ENCODE measurements at places on chromosomes 7 and 10.

- DNase-seq: no peak
Observed at GRCh38 chr10:129191797-129192196, 275.2 kb upstream of the MGMT start.

DNA sequence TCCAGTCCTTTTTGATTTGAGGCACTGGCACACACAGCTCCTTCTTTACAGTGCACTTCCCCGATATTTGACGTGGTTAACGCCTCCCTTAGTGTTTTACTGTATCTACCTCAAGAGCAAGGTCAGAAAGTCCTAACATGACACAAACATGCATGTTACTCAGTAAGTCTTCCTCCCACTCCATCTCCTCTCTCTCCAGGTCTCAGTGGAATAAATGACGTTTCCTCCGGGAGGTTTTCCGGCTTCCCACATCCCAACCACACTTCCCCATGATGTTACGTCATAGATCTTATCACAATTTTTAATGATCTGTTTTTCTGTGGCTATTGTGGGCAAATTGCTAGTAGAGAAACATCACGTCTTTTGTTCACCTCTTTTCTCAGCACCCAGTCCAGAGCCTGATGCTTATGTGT, 165.7 kb downstream of the PTPN20 start:
- no peak for DNase-seq

- DNase-seq: no peak
Observed at GRCh38 chr7:24652251-24652939, 79.1 kb downstream of the PALS2 start.

GRCh38 chr7:46099076-46099475, 178.0 kb upstream of the IGFBP3 start:
- no peak for DNase-seq

All from stimulated activated CD8-positive, alpha-beta memory T cell treated with anti-CD3 and anti-CD28 coated beads, Interleukin-7, amount 100 ng/mL, for 24 hours (primary cell).